ENCODE measurements at places on chromosomes 7 and 10. TPM values are rescaled to one million over a fixed set of nuclear protein-coding genes. Genes with fewer than 3 reads are reported as not detected.
A peak's percentile ranks its signal among the peaks of the same experiment; 100 is the strongest.

- no peaks in the 10 kb centered on the region for H3K4me1 ChIP-seq
- H3K36me3 ChIP-seq, result no peaks in the 10 kb centered on the region
- peak; percentile 39 for DNase-seq
Measured at GRCh38 chr7:123643495-123644441, 11.9 kb upstream of the LMOD2 start.

- no peaks in the 10 kb centered on the region for H3K4me1 ChIP-seq
- H3K36me3 ChIP-seq, result no peaks in the 10 kb centered on the region
- no peak overlapping the region for H3K27ac ChIP-seq
- no peak overlapping the region for H3K4me3 ChIP-seq
- DNase-seq, result no peak
- no peaks in the 10 kb centered on the region for H3K27me3 ChIP-seq
Measured at GRCh38 chr10:47019155-47020145, 108.2 kb downstream of the PTPN20 start.

Gene PAOX
- polyA plus RNA-seq, result 7.4 TPM

Gene MKX
- polyA plus RNA-seq, result 1.2 TPM

- H3K27me3 ChIP-seq, result no peaks in the 10 kb centered on the region
- H3K4me1 ChIP-seq, result peaks cover 24% of the 10 kb centered on the region
- no peak for DNase-seq
- H3K36me3 ChIP-seq, result no peaks in the 10 kb centered on the region
- H3K27ac ChIP-seq, result peak overlapping the region; percentile 74
Measured at GRCh38 chr10:114519756-114520293, 115.5 kb upstream of the AFAP1L2 start.

- no peaks in the 10 kb centered on the region for H3K27me3 ChIP-seq
- DNase-seq, result peak; percentile 29
- H3K36me3 ChIP-seq, result no peaks in the 10 kb centered on the region
- H3K27ac ChIP-seq, result no peak overlapping the region
Measured at GRCh38 chr10:105063796-105064195, 422.7 kb downstream of the SORCS3 start.

- no peak overlapping the region for H3K27ac ChIP-seq
- H3K36me3 ChIP-seq, result no peaks in the 10 kb centered on the region
- no peaks in the 10 kb centered on the region for H3K27me3 ChIP-seq
- H3K4me1 ChIP-seq, result peaks cover 16% of the 10 kb centered on the region
- H3K4me3 ChIP-seq, result no peak overlapping the region
Measured at GRCh38 chr10:87733081-87733480, 73.4 kb downstream of the PAPSS2 start.

Gene KIAA1549
- 16.8 TPM for polyA plus RNA-seq

Gene ASIC3
- 3.3 TPM for polyA plus RNA-seq

- DNase-seq, result no peak
- H3K4me3 ChIP-seq, result no peak overlapping the region
- no peaks in the 10 kb centered on the region for H3K27me3 ChIP-seq
- no peak overlapping the region for H3K27ac ChIP-seq
- no peaks in the 10 kb centered on the region for H3K36me3 ChIP-seq
- H3K4me1 ChIP-seq, result no peaks in the 10 kb centered on the region
Measured at GRCh38 chr7:104296900-104297299, 31.5 kb upstream of the LHFPL3 start.

- H3K36me3 ChIP-seq, result no peaks in the 10 kb centered on the region
- H3K4me3 ChIP-seq, result no peak overlapping the region
- DNase-seq, result no peak
- H3K27me3 ChIP-seq, result no peaks in the 10 kb centered on the region
- no peaks in the 10 kb centered on the region for H3K4me1 ChIP-seq
- H3K27ac ChIP-seq, result no peak overlapping the region
Measured at GRCh38 chr7:140441519-140441918, 37.7 kb downstream of the RAB19 start.

- no peaks in the 10 kb centered on the region for H3K36me3 ChIP-seq
- no peaks in the 10 kb centered on the region for H3K27me3 ChIP-seq
- no peak overlapping the region for H3K27ac ChIP-seq
- no peak for DNase-seq
Measured at GRCh38 chr10:59754951-59755350, 1.7 kb upstream of the MRLN start.

Gene ABLIM1
- polyA plus RNA-seq, result 55.9 TPM

- no peak overlapping the region for H3K4me3 ChIP-seq
- H3K27me3 ChIP-seq, result no peaks in the 10 kb centered on the region
- DNase-seq, result no peak
- H3K4me1 ChIP-seq, result peaks cover 13% of the 10 kb centered on the region
- H3K27ac ChIP-seq, result no peak overlapping the region
Measured at GRCh38 chr10:74738052-74738451, 88.3 kb upstream of the KAT6B start.

- H3K4me3 ChIP-seq, result no peak overlapping the region
- no peaks in the 10 kb centered on the region for H3K36me3 ChIP-seq
- no peak for DNase-seq
- no peaks in the 10 kb centered on the region for H3K4me1 ChIP-seq
- no peak overlapping the region for H3K27ac ChIP-seq
- H3K27me3 ChIP-seq, result peaks cover 32% of the 10 kb centered on the region
Measured at GRCh38 chr10:1400101-1401070, 336.9 kb downstream of the ADARB2 start.

Gene CALY
- polyA plus RNA-seq, result 0.27 TPM

Gene GARIN1A
- polyA plus RNA-seq, result 3.2 TPM

Gene FLNC
- 34.7 TPM for polyA plus RNA-seq

DNA sequence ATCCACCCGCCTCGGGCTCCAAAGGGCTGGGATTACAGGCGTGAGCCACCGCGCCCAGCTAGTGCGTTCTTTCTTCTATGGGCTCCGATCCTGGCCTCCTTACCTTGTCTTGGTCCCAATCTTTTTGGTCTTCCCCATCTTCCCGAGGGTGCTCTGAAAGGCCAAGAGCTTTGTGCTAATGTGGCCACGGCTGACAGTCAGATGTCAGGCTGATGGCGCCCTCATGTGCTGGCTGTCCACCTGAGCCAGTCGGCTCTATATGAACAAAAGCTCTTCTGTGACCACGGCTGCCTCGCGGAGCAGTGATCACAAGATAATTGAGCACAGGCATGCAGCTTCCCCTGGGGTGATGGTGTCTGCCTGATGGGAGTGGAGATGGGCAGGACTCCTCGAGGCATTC is 11.0 kb upstream of the AHCYL2 start:
- no peak for DNase-seq
- H3K36me3 ChIP-seq, result no peaks in the 10 kb centered on the region
- H3K4me3 ChIP-seq, result no peak overlapping the region
- H3K4me1 ChIP-seq, result peaks cover 4% of the 10 kb centered on the region

Gene NCAPG2
- polyA plus RNA-seq, result 42.7 TPM

DNA sequence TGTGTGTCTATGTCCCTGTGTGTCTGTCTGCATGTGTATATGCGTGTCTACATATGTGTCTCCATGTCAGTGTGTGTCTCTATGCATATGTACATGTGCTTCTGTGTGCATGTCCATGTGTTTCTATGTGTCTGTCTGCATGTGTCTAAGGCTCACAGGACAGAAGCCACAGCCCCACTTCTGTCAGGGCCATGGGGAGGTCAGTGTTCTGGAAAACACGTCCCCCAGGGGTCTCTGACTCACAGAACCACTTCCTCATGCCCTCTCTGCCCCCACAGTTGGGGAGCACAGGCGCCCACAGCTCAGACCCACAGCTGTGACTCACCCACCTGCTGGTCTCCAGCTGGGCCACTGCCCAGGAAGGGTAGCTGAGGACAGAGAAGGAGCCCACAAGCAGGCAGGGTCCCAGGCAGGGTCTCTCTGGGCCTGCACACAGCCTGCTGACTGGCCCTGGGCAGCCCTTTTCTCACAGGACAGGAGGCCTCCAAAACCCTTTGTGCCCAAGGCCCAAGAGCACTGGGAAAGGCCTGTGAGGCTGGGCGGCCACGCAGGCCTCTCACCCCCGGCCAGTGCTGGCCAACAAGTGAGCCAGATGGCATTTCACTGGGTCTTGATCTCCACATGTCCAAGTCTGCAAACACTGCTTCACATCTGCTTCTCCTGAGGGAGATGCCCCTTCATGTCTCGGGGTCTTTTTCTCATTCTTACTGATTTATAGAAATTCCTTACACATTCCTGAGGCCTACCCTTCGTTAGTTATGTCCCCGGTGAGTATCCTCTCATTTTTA is 102.9 kb upstream of the FAM20C start:
- no peak overlapping the region for H3K4me3 ChIP-seq
- no peaks in the 10 kb centered on the region for H3K36me3 ChIP-seq

GRCh38 chr10:116716381-116716780 is 26.0 kb downstream of the HSPA12A start:
- DNase-seq, result no peak
- no peaks in the 10 kb centered on the region for H3K36me3 ChIP-seq
- no peaks in the 10 kb centered on the region for H3K4me1 ChIP-seq
- no peak overlapping the region for H3K27ac ChIP-seq
- no peaks in the 10 kb centered on the region for H3K27me3 ChIP-seq
- no peak overlapping the region for H3K4me3 ChIP-seq

- H3K4me1 ChIP-seq, result peaks cover 4% of the 10 kb centered on the region
- no peak overlapping the region for H3K4me3 ChIP-seq
- no peaks in the 10 kb centered on the region for H3K36me3 ChIP-seq
- H3K27ac ChIP-seq, result no peak overlapping the region
- DNase-seq, result no peak
Measured at GRCh38 chr7:134513169-134513752, 14.1 kb upstream of the AKR1B10 start.

- DNase-seq, result no peak
- no peaks in the 10 kb centered on the region for H3K36me3 ChIP-seq
- H3K4me1 ChIP-seq, result no peaks in the 10 kb centered on the region
- H3K27me3 ChIP-seq, result no peaks in the 10 kb centered on the region
Measured at GRCh38 chr10:20313665-20314064, 497.4 kb downstream of the PLXDC2 start.

Gene DGKI
- 0.46 TPM for polyA plus RNA-seq

- no peaks in the 10 kb centered on the region for H3K4me1 ChIP-seq
- no peaks in the 10 kb centered on the region for H3K27me3 ChIP-seq
- no peak overlapping the region for H3K4me3 ChIP-seq
- DNase-seq, result no peak
- H3K27ac ChIP-seq, result no peak overlapping the region
Measured at GRCh38 chr10:128622706-128623105, 496.5 kb upstream of the MKI67 start.

DNA sequence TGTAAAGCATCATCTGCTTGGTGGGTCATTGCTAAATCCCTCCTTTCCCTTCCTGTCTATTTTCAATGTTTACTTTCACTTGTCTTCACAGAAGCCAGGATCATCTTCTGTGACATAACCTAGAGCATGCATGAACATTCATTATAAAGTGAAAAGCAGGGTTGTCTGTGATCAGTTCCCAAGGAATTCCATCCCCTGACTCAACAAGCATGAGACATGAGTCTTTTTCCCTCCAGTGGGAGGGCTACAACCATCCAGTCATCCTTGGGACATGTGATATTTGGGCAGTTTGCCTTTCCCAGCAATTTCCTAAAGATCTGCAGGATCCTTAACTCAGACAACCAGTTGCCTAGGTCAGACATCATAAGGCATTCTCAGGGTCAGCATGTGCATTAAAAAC is 166.3 kb upstream of the TMEM196 start:
- no peaks in the 10 kb centered on the region for H3K4me1 ChIP-seq
- no peak overlapping the region for H3K27ac ChIP-seq
- no peak for DNase-seq
- H3K36me3 ChIP-seq, result no peaks in the 10 kb centered on the region

- H3K4me3 ChIP-seq, result no peak overlapping the region
- no peak for DNase-seq
- no peaks in the 10 kb centered on the region for H3K36me3 ChIP-seq
Measured at GRCh38 chr7:129854401-129854800, 98.4 kb downstream of the UBE2H start.

DNA sequence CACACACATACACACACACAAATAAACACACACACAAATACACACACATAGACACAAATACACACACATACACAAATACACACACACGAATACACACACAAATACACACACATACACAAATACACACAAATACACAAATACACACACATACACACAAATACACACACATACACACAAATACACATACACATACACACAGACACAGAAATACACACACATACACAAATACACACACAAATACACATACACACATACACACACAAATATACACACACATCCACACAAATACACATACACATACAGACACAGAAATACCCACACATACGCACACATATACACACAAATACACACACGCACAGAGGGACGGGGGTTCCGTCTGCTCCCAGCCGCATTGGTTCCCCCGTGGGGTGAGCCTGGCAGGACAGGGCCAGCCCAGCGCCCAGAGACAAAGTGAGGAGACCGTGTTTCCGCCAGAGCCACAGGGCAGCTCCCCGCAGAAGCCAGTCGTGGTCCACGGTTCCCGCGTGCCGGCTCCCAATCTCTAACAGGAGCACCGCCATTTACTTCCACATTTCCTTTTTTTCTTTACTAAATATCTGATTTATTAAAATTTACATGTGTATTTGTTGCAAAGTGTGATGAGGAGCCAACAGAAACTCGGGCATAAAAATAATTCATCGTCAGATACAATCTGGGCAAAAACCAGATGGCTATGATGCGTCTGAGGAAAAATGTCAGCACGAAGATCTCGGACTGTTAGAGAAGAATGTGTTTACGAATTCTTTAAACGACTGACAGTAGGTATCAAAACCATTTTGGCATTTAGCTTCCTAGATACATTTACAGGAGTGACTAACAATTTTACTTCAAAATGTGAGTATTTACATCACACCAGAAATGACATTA is 3.1 kb upstream of the KNDC1 start:
- H3K36me3 ChIP-seq, result no peaks in the 10 kb centered on the region
- H3K4me1 ChIP-seq, result peaks cover 7% of the 10 kb centered on the region
- DNase-seq, result peak; percentile 64
- H3K27ac ChIP-seq, result no peak overlapping the region
- H3K4me3 ChIP-seq, result no peak overlapping the region

DNA sequence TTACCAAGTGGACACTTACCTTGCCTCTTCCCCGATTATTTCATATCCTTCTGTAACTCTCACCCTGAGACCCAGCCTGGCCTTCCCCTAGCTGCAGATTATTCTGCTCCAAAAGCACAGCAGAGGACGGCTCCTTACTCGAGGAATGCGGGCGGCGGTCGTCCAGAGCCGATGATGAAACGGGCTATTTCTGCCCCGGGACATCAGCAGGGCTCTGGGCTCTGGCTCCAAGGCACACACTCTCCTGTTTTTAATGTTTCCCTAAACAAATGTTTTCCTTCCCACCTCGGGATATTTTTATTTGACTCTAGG is 343 bp upstream of the C10orf71 start:
- H3K27ac ChIP-seq, result no peak overlapping the region
- H3K36me3 ChIP-seq, result no peaks in the 10 kb centered on the region
- H3K4me3 ChIP-seq, result no peak overlapping the region
- no peaks in the 10 kb centered on the region for H3K4me1 ChIP-seq
- no peak for DNase-seq

DNA sequence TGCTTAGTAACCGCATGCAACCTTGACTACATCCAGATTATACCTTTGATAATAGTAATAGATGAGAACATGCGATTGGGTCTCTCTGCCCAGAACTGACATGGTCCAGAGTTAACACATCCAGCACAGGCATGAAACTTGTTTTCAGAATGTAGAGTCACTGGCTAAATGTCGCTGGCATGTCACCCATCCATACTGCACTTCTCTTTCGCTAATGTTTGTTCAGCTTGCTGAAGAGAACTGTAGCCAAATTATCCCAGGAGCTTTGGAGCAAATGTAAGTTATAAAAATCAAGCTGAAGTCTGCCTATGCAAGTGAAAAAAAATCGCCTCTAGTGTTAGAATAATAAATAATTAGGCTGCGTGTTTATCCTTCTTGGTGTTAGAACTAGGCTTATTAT is 98.2 kb downstream of the PRTFDC1 start:
- H3K4me3 ChIP-seq, result no peak overlapping the region
- no peak overlapping the region for H3K27ac ChIP-seq
- no peaks in the 10 kb centered on the region for H3K27me3 ChIP-seq
- DNase-seq, result no peak

All from left lung (tissue), 14 donors.